ENCODE measurements at places on chromosomes 12 and 14.

- no peak for DNase-seq
Measured at GRCh38 chr12:124560146-124560890, 7.1 kb downstream of the NCOR2 start.

GRCh38 chr14:65961004-65961403, 525.2 kb upstream of the CCDC196 start:
- peak; percentile 32 for DNase-seq

DNA sequence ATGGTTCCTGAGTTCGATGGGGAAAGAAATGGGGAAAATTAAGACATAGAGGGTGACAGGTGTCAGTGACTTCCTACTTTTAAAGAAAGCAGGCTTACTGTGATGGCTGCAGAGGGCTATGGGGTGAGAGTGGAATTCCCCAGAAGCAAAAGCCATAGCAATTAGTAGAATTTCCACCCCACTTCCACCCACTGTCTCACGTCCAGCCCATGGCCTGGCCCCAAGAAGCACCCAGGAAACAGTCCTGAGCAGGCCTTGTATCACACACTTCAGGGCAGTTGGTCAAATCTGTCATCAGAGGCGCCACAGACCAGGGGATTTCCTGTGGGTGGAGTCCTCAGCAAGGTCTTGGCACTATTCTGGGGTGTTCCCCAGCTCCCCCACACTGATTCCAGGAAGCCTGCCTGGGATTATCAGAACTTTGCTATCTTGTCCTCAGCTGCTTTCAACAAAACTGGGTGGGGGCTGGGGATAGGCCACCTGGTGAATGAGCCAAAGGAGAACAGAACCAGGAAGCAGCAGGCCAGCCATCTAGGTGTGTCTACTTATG, 120.1 kb upstream of the CCND2 start:
- peak; percentile 27 for DNase-seq

- no peak for DNase-seq
Measured at GRCh38 chr14:57987051-57987450, 121.2 kb upstream of the SLC35F4 start.

GRCh38 chr12:1533602-1534304, 60.6 kb downstream of the FBXL14 start:
- no peak for DNase-seq

- DNase-seq = no peak
Measured at GRCh38 chr14:25178255-25178654, 128.3 kb upstream of the STXBP6 start.

DNA sequence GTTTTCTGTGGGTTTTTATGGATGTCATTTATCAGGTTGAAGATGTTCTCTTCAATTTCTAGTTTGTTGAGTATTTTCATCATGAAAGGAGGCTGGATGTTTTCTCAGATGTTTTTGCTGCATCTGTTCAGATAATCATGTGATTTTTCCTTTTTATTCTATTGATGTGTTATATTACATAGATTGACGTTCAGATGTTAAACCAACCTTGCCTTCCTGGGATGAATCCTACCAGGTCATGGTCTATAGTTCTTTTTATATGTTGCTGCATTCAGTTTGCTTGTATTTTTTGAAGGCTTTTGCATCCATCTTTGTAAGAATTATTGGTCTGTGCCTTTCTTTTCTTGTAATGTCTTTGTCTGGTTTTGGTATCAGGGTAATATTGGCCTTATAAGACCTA, 43.9 kb upstream of the LYZ start:
- DNase-seq = no peak

GRCh38 chr14:92832137-92832700, 38.1 kb downstream of the GOLGA5 start:
- no peak for DNase-seq

GRCh38 chr14:94717808-94718207, 52.1 kb downstream of the GSC start:
- no peak for DNase-seq

- DNase-seq = no peak
Measured at GRCh38 chr12:6888360-6888759, 15.3 kb upstream of the SPSB2 start.

DNA sequence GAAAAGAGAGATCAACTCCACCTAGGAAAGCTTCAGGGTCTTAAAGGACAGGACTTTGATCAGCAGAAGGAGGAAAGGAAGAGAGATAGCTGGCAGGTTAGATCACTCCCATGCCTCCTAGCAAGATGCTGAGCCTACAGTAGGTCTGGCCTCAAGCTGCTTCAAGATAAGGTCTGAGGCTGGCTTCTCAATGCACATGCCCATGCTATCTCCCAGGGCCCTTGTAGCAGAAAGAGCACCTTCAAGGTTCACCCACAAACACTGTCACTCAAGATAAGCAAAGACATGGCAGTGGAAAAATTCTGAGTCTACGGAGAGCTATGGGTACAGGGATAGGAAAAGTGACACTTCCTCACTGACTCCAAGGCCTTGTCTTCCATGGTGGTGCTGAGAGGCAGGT, 14.3 kb downstream of the REM2 start:
- no peak for DNase-seq

DNA sequence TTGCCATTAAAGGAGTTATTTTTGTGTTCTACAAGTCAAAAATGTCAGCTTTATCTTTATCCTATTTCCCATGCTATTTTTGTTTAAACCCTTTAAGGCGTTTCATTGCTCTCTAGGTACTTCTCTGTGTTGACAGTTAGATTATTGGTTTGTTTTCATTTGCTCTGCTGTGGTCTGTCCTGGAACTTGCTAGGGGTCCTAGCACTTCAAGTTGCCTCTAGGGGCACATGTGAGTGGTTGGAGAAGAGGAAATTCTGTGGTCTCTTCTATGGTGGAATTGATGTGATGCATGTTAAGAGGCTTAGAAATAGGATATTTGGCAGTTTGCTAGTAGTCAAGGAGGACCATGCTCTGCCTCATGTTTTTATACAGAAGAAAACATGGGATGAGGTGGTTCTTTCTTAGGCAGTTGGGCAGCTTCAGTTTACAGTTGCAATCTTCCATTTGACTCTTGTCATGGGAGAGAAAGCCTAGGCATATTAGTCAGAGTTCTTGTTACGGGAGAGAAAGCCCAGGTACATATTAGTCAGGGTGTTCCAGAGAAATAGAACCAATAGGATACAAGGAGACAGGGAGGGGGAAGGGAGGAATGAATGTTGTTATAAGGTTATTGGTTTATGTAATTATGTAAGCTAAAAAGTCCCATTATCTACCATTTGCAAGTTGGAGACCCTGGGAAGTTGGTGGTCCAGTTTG, 14.4 kb downstream of the TTLL5 start:
- no peak for DNase-seq

- no peak for DNase-seq
Measured at GRCh38 chr12:117452112-117452511, 90.7 kb upstream of the NOS1 start.

GRCh38 chr12:5807090-5807414, 138.0 kb downstream of the ANO2 start:
- DNase-seq = no peak

DNA sequence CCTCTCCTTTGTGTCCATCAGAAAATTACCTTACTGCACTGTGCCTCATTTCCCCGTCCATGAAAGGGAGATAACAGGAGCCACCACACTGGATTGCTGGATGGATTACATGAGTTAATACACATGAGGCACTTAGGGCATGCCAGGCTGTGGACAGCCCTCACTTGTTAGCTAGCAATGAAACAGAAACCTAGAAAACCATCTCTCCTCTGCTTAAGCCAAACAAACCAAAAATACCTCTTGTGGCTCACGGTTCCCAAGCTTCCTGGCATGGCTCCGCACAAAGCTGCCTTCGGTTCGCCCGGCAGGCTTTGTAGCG, 660 bp upstream of the HCFC2 start:
- no peak for DNase-seq

GRCh38 chr12:24359418-24359817, 409.9 kb upstream of the SOX5 start:
- no peak for DNase-seq

DNA sequence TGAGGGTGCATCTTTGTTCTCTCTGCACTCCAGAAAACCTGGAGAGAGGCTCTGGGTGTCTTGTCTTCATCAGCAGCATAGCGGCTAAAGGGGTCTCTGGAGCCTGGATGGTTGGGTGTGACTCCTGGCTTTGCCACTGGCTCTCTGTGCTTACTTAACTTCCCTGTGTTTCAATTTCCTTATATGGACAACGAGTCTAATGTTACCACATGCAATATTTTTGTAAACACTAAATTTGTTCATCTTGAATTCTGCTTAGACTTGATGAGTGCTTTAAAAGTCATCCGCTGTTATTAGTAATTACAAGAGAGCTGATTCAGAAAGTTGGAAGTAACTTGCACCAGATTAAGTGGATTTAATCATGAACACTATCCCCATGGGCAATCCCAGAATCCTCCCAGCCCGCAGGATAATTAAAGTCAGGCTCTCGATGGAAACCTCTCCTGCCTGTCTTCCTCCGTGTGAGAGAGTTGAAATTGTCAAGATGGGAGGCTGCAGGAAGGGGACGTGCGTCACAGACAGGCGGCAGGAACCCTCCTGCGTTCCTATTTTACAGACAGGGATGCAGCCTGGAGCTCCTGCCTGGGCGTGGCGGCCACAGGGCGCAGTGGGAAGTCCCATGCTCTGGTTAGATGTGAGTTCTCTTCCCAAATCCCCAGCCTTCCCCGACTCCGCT, 201.2 kb downstream of the TTC8 start:
- DNase-seq = no peak

GRCh38 chr12:71661977-71662530, 1.6 kb downstream of the ZFC3H1 start:
- no peak for DNase-seq

GRCh38 chr14:77275041-77275580, 4.1 kb upstream of the NGB start:
- DNase-seq = no peak

DNA sequence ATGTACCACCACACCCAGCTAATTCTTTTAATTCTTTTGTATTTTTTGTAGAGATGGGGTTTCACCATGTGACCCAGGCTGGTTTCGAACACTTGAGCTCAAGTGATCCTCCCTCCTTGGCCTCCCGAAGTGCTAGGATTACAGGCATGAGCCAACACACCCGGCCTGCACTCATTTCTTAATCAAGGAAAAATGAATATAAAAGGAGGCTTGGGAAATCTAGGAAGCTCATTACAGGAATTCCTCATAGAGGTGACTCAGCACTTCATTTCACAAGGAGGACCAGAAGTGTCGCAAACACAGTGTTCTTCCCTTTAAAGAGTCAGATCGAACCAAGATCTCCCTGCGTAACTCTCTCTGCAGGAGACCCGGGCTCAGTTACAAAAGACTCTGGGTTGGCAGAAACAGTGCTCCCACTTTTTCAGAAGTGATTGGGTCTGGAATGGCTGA, 30.3 kb downstream of the NFKBIA start:
- DNase-seq = no peak

- no peak for DNase-seq
Measured at GRCh38 chr14:88312257-88312656, 10.8 kb downstream of the KCNK10 start.

DNA sequence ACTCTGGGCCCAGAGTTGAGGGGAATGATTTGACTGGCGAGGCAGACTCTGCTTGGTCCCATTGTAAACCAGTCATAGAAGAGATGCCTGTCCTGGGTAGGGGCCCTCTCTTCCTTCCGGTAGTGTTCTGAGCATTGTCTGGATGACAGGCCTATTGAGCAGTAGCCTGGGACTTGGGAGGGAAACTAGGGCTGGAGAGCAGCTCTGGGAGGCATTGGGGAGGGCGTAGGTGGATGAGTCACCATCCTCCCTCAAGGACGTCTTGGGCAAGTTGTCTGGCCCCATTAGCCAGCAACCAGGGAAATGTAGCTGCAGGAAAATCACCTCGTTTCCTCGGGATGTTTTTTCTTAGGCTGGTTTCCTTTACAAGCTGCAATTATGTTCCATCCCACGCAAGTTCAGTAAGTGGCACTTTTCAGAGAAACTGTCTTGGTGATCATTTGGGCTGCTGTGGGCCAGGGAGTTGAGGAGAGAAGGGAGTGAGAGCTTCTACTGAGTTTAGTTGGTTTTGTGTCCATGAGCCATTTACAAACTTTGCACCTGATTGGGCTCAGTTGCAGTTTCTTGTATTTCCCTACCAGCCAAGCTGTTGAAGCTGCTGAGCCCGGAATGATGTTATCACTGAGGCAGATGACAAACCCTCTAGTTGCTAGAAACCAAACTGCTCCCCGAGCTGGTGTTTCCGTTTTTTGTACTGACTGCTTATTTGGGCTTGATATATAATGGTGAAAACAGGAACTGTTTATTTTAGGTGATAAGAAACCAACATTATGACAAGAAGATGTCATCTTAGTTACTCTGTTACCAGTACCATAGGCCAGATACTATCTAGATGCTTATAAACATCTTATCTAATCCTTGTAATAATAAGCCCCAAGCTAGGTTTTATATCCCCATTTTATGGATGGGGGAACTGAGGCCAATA, 147.6 kb downstream of the CHST11 start:
- peak; percentile 3 for DNase-seq

DNA sequence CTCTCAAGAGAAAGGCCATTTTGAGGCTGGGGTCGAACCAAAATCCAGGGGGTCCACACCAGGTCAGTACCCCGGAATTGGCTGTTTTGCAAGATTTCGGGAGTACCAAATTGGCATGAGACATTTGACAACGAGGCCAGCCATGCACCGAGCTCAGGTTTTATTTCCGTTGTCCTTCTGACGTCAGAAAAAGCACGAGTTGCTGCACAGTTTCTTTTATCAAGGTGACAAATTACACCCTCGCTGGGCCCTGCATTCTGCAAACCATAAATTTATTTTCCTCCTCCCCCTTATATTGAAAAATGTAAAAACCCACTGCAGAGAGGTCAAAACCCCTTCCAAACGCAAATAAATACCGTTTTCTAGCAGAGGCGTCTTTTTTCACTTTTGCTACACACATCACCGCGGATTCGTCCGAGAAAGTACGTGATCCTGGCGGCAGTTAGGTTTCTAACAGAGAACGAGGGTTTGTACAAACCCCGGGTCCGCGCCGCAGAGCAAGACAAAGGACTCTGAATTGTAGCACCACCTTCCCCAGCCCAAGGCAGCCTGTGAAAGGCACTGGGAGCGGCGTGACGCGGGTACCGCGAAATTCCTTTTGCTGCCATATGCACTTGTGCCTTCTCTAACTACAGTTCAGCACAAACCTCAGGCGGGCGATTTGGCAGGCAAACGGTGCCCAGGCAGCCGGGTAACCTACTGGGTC, 1.8 kb downstream of the SLC38A1 start:
- no peak for DNase-seq

- DNase-seq = no peak
Measured at GRCh38 chr12:129997239-129997638, 93.4 kb upstream of the TMEM132D start.

DNA sequence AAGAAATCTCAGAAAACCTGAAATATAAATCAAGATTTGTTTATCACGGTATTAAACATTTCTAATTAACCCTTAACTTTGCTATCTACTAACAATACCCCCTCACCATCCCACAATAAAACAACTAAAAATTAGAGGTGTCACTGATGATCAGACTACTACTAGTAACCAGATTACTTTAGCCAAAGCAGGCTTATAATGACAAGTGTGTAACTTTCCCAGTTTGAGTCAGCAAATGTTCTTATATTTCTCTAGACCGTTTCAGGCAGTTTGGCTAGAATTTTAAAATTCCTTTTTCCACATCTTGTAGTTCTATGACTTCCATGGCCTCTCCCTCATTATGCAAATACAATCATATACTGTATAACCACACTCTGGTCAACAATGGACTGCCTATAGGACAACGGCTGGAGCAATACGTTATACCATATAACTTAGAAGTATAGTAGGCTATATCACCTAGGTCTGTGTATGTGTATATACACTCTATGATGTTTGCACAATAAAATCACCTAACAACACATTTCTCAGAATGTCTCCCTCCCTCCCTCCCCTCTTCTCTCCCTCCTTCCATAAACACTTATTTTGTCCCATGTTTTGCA, 102.1 kb downstream of the DENND5B start:
- no peak for DNase-seq

- no peak for DNase-seq
Measured at GRCh38 chr14:89366864-89367778, 49.9 kb downstream of the FOXN3 start.

Measured in activated CD4-positive, CD25-positive, alpha-beta regulatory T cell (primary cell).